ENCODE measurements at places on chromosomes 1 and 21.

DNA sequence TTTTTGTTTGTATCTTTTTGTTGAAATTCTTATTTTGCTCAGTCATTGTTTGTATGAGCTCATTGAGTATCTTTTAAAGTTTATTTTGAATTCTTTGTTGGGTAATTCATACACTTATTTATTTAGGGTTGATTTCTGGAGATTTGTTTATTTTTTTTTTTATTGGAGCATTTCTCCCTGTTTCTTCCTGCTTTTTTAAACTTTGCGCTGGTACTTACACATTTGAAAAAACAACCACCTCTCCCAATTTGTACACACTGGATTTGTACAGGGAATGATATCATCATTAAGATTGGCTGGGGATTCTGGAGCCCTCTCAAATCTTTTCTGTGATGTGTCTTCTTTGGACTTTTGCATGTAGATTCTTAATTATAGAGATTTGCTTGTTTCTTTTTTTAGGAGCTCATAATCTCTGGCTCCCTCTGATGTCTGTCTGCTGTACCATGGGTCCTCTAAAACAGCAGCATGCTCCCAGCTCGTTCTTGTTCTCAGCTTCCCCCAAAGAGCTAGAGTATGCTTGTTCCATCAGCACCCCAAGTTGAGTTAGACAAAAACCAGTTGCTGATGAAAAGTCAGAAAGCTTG lies 310.7 kb downstream of the DUSP10 start:
- DNase-seq, result peak; percentile 96

DNA sequence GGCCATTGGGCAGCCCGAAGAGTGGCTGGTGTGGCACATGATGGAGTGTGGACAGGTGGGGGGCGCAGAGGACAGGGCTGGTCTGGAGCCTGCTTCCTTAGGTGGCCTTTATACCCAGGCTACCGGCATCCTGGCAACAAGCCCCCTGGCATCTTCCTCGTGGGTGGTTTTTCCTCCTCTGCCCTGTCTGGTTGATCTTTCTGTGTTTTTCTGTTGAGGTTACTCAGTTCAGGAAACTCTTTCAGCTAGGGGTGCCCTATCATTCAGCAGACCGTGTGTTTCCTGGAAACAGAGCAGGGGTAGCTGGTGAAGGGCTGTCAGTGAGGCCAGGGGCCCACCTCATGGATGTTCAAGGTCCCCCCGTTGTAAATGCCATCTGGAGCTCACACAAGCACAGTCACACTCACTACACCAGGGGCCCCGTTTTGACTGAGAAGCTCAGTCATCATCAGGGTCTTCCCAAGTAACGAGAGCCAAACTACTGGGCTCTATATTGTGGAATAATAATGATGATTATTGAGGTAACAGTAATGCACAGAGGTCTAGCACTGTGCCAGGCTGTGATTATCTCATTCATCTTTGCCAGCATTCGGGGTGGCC lies at the start of gene KRTAP12-4:
KRTAP12-4 (minus strand) TSS at position 84 of the 600 bp plus-strand sequence; CDS start at position 39, 45 bp downstream.
- DNase-seq, result no peak

- no peak for DNase-seq
Measured at GRCh38 chr1:44681905-44682882, 7.7 kb downstream of the ARMH1 start.

DNA sequence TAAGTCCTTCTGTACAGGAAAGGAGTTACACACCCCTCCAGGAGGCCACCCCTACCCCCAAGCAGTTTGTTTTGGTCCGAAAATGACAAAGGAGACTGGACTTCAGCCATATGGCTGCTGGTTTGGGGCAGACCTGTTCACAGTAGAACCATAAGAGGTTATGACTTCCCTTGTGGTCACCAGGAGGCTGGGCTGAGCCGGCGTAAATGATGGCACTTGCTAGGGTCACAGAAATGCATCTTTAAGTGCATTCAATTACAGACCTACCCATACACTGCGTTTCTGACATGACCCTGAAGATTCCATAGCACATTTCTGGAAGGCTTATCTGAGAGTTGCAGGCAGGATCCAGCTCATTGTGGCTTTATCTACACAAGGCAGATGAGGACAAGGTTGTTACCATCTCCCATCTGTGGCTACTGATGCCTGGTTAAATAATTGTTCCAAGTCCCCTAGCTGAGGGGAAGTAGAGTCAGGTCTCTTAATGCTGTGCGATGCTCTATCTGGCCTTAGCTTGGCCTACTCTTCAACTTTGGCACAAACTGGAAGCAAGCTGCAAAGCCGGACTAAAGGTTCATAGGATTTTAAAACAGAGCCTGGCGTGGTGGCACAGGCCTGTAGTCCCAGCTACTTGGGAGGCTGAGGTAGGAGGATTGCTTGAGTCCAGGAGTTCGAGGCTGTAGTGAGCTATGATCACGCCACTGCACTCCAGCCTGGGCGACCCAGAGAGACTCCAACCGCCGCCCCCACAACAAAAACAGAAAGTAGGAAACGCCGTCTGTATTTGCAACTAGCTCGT lies 1.7 kb upstream of the TRIM67 start:
- DNase-seq, result no peak

Measured in fibroblast of gingiva (primary cell).